Neural crest cell (in vitro differentiated cells): ENCODE measurements at places on chromosomes 4 and X. TPM values are rescaled to one million over a fixed set of nuclear protein-coding genes. Genes with fewer than 3 reads are reported as not detected.

BTK gene
- total RNA-seq: 0.64 TPM in 1 of 2 replicates, not detected in the other

DNA sequence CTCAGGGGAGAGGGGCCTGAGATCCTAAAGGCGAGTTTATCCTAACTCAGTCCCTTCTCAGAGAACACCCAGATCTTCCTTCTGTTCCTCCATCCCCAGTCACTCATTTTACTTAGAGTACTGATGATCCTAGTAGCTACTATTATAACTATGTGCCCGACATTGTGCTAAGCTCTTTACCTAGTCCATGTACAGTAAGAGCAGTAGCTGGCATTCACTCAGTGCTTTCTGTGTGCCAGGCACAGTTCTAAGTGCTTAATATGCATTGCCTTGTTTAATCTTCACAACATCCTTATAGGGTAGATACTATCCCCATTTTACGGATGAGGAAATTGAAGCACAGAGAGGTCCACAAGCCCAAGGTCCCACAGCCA lies 58.3 kb downstream of the FRMPD3 start:
- H3K36me3 ChIP-seq: peaks cover 8% of the 10 kb centered on the region
- no peak for DNase-seq
- peak overlapping the region; percentile 22 for H3K4me3 ChIP-seq
- peaks cover 62% of the 10 kb centered on the region for H3K27me3 ChIP-seq
- H3K4me1 ChIP-seq: peaks cover under 1% of the 10 kb centered on the region
- H3K27ac ChIP-seq: no peak overlapping the region

DNA sequence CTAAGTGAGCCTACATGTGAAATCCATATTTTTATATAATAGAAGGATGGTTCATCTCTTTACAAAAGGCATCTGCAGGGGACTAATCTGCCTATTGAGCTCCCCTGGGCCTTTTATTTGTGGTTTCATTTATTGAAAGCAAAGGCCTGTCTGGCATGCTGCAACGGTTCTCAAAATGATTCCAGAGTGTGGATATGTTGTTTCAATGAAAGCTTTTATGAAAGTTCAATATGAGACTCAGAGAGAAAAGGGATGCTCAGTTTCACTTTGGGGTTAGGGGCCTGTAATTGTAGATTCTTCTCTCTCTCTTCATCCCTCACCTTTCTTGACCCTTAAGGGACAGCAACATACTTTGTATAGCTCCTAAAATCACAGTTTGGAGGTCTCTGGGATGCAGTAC lies 204.2 kb upstream of the CASK start:
- no peaks in the 10 kb centered on the region for H3K4me1 ChIP-seq
- H3K27ac ChIP-seq: no peak overlapping the region
- no peak for DNase-seq
- no peak overlapping the region for H3K4me3 ChIP-seq
- no peaks in the 10 kb centered on the region for H3K36me3 ChIP-seq

DNA sequence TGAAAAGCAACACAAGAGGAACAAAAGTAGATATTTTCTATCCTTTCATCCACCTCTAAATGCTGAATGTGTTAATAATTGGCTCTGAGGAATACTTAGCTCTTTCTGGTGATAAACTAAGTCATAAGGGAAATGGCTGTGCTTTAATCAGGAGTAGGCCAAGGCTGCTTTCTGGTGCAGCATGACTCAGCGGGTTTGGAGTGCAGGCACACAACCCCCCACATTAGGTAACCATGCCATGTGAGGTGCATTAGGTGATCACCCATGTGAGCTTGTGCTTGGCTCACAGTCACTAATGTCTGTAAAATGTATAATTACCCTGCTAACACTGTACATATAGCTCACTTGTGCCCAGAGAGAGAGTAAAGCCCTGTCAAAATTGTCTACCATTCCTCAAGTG lies 57.2 kb downstream of the USP38 start:
- no peak overlapping the region for H3K27ac ChIP-seq
- no peak overlapping the region for H3K4me3 ChIP-seq
- no peak for DNase-seq
- H3K4me1 ChIP-seq: no peaks in the 10 kb centered on the region
- H3K27me3 ChIP-seq: no peaks in the 10 kb centered on the region
- peaks cover 5% of the 10 kb centered on the region for H3K36me3 ChIP-seq

CLDN2 gene
- not detected in 2 replicates for total RNA-seq

GRCh38 chr4:187602339-187603092 lies 393.1 kb upstream of the ZFP42 start:
- H3K27me3 ChIP-seq: no peaks in the 10 kb centered on the region
- DNase-seq: no peak
- peaks cover 6% of the 10 kb centered on the region for H3K4me1 ChIP-seq

DNA sequence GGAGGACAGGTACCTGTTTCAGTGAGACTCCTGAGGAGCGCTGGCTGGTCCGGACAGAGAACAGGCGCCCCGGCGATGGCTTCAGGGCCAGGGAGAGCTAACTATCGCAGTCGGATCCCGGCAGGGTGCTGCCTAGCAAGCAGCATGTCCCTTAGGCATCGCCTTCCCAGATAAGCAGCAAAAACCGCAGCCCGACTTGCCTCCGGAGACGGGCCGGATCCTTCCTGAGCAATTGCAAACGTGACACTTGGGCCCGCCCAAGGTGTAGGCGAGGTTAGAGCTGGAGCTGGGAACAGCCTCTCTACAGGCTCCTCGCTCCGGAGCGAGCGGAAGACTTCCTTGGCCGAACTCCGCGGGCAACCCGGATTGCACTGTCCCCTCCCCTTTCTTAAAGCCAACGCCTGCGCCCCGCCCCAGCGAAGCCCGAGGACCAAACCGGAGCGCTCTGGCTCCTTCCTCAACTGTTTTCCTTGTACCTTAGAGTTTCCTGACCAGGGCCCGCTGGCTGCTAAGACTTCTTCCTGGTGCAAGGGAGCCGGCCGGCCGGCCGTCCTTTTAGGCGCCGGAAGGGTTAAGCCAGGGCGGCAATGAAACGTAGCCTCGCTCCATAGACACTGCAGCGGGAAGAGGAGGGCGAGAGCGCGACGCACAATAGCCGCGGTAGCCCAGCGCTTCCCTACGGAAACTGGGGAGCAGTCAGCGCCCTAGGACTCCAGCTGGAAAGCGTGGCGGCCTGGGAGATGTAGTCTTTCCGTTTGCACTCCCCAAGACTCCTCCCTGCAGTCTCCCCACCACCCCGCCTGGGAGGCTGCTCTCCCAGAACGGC lies at the start of gene OPHN1:
Gene OPHN1, minus strand, starts transcription at position 341 of the 826 bp plus-strand sequence. CDS start 475 bp downstream, outside the sequence.
- H3K36me3 ChIP-seq: peaks cover 5% of the 10 kb centered on the region
- H3K27me3 ChIP-seq: no peaks in the 10 kb centered on the region
- DNase-seq: peak; percentile 39

- no peak for DNase-seq
- peaks cover 10% of the 10 kb centered on the region for H3K4me1 ChIP-seq
- no peaks in the 10 kb centered on the region for H3K36me3 ChIP-seq
- no peaks in the 10 kb centered on the region for H3K27me3 ChIP-seq
- H3K27ac ChIP-seq: no peak overlapping the region
Measured at GRCh38 chrX:100081503-100081902, 328.6 kb downstream of the PCDH19 start.

DNA sequence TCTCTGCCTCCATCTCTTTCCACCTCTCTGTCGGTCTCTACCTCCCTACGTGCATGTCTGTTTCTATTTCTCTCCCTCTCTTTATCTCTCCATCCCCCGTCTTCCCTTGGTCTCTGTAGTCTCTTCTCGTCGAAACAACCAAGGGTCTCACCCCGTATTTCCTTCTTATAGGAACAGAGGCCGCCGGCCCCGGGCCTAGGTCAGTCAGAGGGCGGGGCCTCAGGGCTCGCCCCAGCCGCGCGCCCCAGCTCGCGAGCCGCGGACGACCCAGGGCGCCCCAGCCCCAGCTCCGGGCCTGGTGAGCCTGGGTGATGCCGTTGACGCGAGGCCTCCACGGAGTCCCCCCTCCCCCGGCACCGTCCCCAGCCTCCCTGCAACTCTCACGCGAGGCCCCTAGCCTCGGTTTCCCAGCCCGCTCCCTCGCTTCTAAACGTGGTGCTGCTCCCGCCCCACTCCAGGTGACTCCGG lies 6.6 kb downstream of the TIMM17B start:
- DNase-seq: no peak
- H3K36me3 ChIP-seq: peaks cover 5% of the 10 kb centered on the region
- H3K27ac ChIP-seq: no peak overlapping the region
- H3K4me1 ChIP-seq: peaks cover 18% of the 10 kb centered on the region

BMP3 gene
- total RNA-seq: 0.34 and 0.40 TPM in 2 replicates

DNA sequence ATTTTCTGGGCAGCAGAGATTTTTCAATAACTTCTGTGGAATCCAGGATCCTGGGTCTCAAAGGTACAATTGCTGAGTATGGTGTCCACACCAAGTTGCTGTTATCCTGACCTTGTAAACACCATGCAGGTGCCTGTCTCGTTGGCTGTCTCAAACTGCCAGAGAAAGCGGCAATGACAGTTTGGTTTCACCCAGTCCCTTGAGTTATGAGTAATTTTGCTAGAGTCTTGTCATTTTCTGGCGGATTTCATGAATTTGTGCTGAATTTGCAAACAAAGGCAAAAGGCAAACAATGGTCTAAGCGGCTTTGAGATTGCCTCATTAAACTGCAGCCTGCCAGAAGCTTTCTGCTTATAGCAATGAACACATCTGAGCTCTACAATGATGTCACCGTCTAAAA lies 847.9 kb downstream of the RAB28 start:
- peaks cover 2% of the 10 kb centered on the region for H3K36me3 ChIP-seq
- DNase-seq: no peak
- no peaks in the 10 kb centered on the region for H3K4me1 ChIP-seq
- no peak overlapping the region for H3K27ac ChIP-seq
- H3K27me3 ChIP-seq: peaks cover 17% of the 10 kb centered on the region

GRCh38 chrX:104270212-104270611 lies 15.5 kb upstream of the ESX1 start:
- H3K4me1 ChIP-seq: no peaks in the 10 kb centered on the region
- no peaks in the 10 kb centered on the region for H3K36me3 ChIP-seq
- no peak overlapping the region for H3K27ac ChIP-seq
- H3K27me3 ChIP-seq: peaks cover 62% of the 10 kb centered on the region

- DNase-seq: no peak
- H3K36me3 ChIP-seq: peaks cover 2% of the 10 kb centered on the region
- no peak overlapping the region for H3K27ac ChIP-seq
- H3K27me3 ChIP-seq: no peaks in the 10 kb centered on the region
- H3K4me1 ChIP-seq: peaks cover 53% of the 10 kb centered on the region
Measured at GRCh38 chr4:186687265-186687664, 36.4 kb downstream of the FAT1 start.

- no peak for DNase-seq
- no peak overlapping the region for H3K27ac ChIP-seq
- H3K36me3 ChIP-seq: no peaks in the 10 kb centered on the region
- no peaks in the 10 kb centered on the region for H3K27me3 ChIP-seq
- no peaks in the 10 kb centered on the region for H3K4me1 ChIP-seq
- H3K4me3 ChIP-seq: no peak overlapping the region
Measured at GRCh38 chrX:29545878-29546277, 669.5 kb upstream of the MAGEB2 start.

LNX1 gene
- total RNA-seq: not detected in 2 replicates
